ENCODE measurements at places on chromosomes 5 and 9.

- no peak for DNase-seq
These were observed 2.9 kb upstream of the CNTRL start for GRCh38 chr9:121071756-121072421.

- DNase-seq = no peak
These were observed 1234.8 kb upstream of the C9orf72 start for GRCh38 chr9:28808042-28808441.

- DNase-seq = no peak
These were observed 2.2 kb downstream of the GABRB2 start for GRCh38 chr5:161544350-161544765.

- no peak for DNase-seq
These were observed 259.6 kb downstream of the SMARCA2 start for GRCh38 chr9:2274762-2275161.

All from activated CD8-positive, alpha-beta memory T cell treated with anti-CD3 and anti-CD28 coated beads for 24 hours (primary cell).